ENCODE measurements at places on chromosomes 3 and 15.

DNA sequence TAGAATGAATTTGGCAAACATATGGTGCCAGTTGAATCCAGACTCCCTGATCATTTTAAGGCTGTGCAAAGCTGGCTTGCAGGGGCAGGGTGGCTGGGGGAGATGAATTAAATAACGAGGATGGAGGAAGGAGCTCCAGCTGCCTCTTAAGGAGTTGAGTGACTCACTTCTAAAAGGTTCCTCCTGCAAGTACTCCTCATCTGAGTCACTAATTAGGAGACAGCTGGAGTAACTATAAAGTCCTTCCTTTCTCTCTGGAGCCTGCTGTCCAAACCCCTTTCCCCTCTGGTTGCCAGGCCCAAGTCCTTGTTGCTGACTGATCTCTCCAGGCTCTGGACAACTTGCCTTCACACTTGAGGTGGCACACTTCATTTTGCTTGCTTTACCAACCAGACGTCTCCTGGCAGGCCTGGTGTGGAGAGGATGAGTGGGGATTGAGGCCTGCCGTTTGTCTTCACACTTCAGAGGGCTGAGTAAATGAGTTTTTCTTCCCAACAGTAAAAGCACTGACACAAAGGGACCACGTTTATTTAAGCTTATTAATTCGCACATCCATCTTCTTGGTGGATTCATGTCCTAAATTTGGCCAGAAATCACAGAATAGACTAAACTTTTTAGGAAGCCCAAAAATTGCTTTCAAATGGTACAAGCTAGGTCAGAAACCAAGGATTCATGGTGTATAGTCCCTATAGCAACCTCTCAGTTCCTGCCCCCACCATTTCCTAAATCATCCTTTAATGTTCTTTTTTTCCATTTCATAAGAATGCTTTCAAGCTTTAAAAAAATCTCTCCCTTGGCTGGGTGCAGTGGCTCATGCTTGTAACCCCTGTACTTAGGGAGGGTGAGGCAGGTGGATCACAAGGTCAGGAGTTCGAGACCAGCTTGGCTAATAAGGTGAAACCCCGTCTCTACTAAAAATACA lies 90.5 kb upstream of the MYRIP start:
- DNase-seq, result no peak

DNA sequence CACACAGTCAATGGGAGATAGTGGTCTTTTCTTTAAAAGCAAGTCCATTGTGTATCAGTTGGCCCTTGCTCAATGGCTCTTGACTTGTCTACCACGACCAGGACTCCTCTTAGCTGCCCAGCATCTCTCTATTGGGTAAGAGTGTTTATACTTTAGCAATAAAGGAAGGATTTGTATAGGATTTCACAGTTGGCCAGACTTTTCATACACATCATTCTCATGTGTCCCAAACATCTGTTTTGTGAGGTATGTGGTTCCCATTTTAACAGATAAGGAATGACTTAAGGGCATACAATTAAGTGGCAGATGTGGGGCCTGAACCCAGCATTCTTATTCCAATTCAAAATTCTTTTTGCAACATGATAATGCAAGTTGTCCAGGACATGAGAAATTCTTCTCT lies 191.5 kb downstream of the CHST2 start:
- DNase-seq, result no peak

- no peak for DNase-seq
Observed at GRCh38 chr15:38414357-38414756, 39.6 kb upstream of the FAM98B start.

DNA sequence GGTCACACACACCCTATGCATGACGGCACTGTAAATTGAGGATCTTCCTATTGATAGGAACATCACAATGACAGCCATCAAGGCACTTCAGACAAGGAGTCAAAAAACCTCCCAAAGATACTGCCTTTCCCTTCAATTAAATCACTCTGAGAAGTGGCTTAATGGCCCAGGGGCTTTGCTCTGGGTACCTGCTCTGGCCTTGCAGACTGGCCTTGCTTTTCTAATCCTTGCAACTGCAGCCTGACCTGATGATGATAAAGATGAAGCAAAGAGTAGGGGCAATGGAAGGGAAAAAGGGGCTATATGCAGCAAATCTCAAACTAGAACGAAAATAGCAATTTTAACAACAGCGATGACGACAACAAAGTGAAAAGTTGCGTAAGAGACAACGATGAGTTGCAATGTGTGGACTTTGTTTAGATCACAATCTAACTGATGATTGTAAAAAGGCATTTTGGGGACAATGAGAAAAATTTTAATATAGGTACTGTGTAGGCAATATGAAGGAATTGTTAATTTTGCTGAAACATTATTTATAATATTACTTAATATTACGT lies 14.6 kb downstream of the ADAMTS9 start:
- no peak for DNase-seq

- no peak for DNase-seq
Observed at GRCh38 chr3:25214034-25214433, 214.0 kb upstream of the RARB start.

DNA sequence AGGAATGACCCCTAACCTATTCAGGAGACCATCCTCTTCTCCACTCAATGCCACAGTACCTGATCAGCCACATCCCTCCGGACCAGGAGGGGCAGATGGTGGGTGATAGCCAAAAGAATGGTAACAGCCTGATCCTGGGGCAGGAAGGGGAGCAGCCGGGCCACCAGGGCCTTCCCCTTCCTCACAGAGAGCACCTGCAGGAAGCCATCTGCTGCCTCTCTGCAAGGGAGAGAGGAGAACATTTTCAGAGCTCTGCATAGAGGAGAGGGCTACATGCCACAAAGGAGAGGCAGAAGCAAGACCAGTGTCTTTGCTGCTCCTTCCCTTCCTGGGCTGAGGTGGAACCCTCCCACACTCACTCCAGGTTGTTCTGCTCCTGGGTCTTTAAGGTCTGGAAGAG lies 5.5 kb upstream of the SPG11 start:
- no peak for DNase-seq

GRCh38 chr3:145623349-145623748 lies 537.6 kb downstream of the PLOD2 start:
- DNase-seq, result no peak

GRCh38 chr3:66403323-66403990 lies 97.4 kb downstream of the LRIG1 start:
- no peak for DNase-seq

GRCh38 chr3:127065561-127066290 lies 82.8 kb downstream of the PLXNA1 start:
- no peak for DNase-seq

GRCh38 chr3:126211569-126211968 lies 31.2 kb upstream of the ALDH1L1 start:
- no peak for DNase-seq

DNA sequence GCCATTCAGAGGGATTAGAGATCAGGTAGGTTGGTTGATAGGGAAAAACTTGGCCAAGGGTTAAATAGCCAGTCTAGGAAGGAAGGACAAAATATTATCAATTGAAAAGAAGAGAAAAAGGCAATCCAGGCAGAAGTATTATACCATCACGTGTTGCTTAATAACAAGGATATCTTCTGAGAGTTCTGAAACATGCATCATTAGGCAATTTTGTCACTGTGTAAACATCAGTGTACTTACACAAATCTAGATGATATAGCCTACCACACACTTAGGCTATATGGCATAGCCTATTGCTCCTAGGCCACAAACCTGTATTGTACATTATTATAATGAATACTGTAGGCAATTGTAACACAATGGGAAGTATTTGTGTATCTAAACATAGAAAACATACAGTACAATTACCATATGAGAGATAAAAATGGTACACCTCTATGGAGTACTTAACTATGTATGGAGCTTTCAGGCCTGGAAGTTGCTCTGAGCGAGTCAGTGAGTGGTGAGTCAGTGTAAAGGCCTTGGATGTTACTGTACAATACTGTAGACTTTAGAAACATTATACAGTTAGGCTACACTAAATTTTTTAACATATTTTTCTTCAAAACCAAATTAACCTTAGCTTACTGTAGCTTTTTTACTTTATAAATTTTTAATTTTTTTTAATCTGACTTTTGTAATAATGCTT lies 2.7 kb downstream of the TEX55 start:
- DNase-seq, result no peak

- no peak for DNase-seq
Observed at GRCh38 chr15:39459548-39459947, 121.3 kb upstream of the THBS1 start.
